ENCODE measurements at places on chromosomes 4 and X.

DNA sequence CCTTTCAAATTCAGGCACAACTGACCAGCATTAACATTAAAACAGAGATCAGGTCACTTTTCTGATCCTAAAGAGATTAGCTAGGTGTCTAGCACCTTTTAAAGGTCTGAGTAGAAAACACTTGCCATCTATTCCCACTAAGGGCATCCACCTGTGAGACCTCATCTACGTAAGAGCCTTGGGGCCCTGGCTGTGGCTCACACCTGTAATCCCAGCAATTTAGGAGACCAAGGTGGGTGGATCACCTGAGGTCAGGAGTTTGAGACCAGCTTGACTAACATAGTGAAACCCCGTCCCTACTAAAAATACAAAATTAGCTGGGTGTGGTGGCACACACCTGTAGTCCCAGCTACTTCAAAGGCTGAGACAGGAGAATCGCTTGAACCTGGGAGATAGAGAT, 11.8 kb downstream of the TBC1D9 start:
- no peak overlapping the region for H3K4me3 ChIP-seq
- H3K27ac ChIP-seq, result no peak overlapping the region
- DNase-seq, result no peak
- no peaks in the 10 kb centered on the region for H3K36me3 ChIP-seq

DNA sequence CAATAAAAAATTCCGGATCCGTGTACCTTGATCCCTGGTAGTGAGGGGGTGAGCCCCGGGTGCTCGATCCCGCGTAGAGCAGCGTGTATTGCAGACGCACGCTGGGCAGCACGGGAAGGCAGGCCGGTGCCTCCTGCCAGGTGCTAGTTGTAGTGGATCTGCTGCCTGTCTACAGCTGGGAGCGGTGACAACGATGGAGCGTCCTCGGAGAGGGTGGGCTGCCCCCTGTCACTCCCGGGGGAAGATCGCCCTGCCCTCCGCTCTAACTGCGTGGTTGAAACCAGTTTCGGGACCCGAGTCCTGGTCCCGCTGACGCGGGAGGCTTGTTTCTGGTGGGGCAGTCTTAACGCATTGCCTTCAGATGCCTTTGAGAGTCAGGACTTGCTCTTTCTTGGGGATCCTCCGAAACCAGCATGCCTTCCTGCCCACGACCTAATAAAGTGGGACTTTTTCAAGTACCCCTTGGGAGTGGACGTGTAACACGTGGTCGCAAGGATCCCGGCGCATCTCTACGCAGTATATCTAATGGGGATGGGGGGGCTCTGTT, 2.7 kb upstream of the NKX6-1 start:
- peaks cover 12% of the 10 kb centered on the region for H3K4me1 ChIP-seq
- H3K27me3 ChIP-seq, result peaks cover 78% of the 10 kb centered on the region
- no peak overlapping the region for H3K27ac ChIP-seq
- no peak for DNase-seq
- peaks cover 3% of the 10 kb centered on the region for H3K36me3 ChIP-seq

- no peak overlapping the region for H3K27ac ChIP-seq
- H3K27me3 ChIP-seq, result no peaks in the 10 kb centered on the region
- no peak overlapping the region for H3K4me3 ChIP-seq
- DNase-seq, result no peak
- H3K4me1 ChIP-seq, result no peaks in the 10 kb centered on the region
These were observed 589.7 kb downstream of the SPRY1 start for GRCh38 chr4:123986268-123986798.

DNA sequence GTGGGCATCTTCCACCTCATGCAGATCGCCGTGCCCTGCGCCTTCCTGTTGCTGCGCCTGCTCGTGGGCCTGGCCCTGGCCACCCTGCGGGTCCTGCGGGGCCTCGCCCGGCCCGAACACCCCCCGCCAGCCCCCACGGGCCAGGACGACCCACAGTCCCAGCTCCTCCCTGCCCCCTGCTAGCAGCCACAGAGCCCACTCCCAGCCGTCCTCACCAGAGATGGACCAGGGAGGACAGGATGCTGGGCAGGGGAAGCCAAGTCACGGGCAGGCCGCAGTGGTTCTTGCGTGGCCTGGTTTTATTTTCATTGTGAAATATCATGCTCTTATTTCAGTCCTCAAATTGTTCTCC, 15.1 kb downstream of the DGKQ start:
- H3K4me3 ChIP-seq, result no peak overlapping the region
- no peak for DNase-seq
- no peaks in the 10 kb centered on the region for H3K27me3 ChIP-seq
- no peaks in the 10 kb centered on the region for H3K4me1 ChIP-seq

DNA sequence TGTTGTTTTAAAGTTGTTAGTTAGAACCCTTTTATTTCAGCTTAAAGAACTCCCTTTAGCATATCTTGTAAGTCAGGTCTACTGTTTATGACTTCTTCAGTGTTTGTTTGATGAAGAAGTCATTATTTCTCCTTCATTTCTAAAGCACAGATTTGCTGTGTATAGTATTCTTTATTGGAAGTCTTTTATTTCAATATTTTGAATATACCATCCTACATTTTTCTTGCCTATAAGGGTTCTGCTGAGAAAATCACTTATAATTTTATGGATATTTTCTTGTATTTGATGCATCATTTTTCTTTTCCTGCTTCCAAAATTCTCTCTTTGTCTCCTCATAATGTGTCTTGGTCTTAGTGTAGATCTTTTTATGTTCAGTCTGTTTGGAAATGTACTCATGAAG, 134.5 kb downstream of the CPXCR1 start:
- no peak overlapping the region for H3K4me3 ChIP-seq
- no peaks in the 10 kb centered on the region for H3K4me1 ChIP-seq
- H3K27ac ChIP-seq, result no peak overlapping the region
- DNase-seq, result no peak
- no peaks in the 10 kb centered on the region for H3K27me3 ChIP-seq

DNA sequence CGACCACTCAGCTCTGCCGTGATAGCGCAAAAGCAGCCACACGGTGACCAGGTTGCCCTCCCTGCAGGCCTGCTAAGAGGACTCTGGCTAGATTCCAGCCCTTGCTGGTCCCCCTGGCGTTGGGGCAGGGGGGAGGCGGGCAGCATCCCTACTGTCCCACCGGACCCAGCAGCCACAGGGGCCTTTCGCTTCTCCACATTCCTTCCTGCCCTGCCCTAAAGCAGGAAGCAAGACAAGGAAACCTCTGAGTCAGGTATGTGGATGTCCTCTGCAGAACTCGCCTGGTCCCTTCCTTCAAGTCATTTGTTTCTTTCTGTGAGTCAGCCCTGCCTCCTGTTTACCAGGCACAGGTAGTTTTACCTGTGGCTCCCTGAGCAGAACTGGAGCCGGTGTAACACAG, 60.2 kb upstream of the CLDN34 start:
- H3K36me3 ChIP-seq, result no peaks in the 10 kb centered on the region
- DNase-seq, result no peak

GRCh38 chr4:89562746-89563145, 255.1 kb upstream of the GPRIN3 start:
- peaks cover 23% of the 10 kb centered on the region for H3K27me3 ChIP-seq
- H3K36me3 ChIP-seq, result no peaks in the 10 kb centered on the region
- DNase-seq, result no peak

GRCh38 chr4:99998062-99998867, 48.2 kb upstream of the H2AZ1 start:
- H3K36me3 ChIP-seq, result no peaks in the 10 kb centered on the region
- peaks cover 3% of the 10 kb centered on the region for H3K4me1 ChIP-seq
- no peak overlapping the region for H3K27ac ChIP-seq
- no peaks in the 10 kb centered on the region for H3K27me3 ChIP-seq

DNA sequence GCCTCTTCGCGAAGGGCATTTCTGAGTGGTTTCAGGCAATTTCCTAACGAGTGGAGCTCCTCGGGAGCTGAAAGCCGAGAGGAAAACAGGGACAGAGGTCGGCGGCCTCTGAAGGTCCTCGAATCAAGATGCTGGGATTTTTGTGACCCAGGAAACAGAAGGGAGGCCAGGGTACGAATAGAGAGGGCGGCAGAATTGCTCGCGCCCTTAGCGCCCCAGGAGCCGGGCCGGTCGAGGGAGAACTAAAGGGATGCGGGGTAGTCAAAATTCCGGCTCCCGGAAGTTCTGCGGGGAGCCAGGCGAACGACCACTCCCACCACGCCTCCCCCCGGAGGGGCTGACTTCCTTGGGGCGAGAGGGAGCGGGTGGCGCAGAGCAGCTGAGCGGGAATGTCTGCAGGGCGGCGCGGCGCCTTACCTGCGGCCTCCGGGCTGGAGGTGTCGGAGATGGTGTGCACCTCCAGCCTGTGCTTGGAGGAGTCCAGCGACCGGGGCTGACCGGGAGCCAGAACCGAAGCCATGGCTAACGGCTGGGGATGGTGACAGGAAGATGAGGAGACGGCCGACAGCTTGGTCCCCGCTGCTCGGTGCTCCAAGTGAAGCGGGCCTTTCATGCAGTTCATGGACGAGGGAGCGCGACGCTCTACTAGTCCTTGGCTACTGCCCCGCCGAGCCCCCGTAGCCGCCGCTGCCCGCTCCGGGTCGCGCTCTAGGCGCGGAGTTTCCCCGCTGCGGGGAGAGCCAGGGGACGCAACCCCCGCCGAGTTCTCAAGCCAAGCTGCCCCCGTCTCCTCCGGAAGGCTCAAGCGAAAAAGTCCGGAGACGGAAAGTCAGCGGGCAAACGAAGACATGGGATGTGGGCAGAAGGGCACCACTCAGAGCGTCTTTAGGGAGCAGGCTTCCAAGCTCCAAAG, 782 bp downstream of the PITX2 start:
- peaks cover 8% of the 10 kb centered on the region for H3K36me3 ChIP-seq
- peak overlapping the region; percentile 38 for H3K4me3 ChIP-seq
- H3K4me1 ChIP-seq, result no peaks in the 10 kb centered on the region
- peaks cover 98% of the 10 kb centered on the region for H3K27me3 ChIP-seq
- DNase-seq, result no peak

DNA sequence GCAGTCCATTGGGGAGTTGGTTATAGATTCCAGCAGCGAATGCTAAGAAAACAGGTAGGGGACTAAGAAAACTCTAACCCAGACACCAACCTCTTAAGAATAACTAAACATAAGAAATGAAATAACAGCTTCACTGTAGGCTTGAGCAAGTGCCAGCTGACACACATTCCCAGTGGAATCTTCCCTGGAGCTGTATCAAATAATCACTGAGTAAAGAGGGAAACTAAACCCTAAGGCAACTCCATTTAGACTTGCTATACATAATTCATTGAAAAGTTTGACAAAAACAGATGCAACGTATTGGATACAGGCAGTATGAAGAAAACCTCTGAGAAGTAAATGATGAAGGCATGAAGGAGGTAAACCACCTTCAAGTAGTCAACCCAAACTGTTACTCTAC, 293.5 kb downstream of the OPHN1 start:
- no peak overlapping the region for H3K27ac ChIP-seq
- no peak overlapping the region for H3K4me3 ChIP-seq
- H3K4me1 ChIP-seq, result no peaks in the 10 kb centered on the region
- H3K27me3 ChIP-seq, result no peaks in the 10 kb centered on the region
- DNase-seq, result no peak

DNA sequence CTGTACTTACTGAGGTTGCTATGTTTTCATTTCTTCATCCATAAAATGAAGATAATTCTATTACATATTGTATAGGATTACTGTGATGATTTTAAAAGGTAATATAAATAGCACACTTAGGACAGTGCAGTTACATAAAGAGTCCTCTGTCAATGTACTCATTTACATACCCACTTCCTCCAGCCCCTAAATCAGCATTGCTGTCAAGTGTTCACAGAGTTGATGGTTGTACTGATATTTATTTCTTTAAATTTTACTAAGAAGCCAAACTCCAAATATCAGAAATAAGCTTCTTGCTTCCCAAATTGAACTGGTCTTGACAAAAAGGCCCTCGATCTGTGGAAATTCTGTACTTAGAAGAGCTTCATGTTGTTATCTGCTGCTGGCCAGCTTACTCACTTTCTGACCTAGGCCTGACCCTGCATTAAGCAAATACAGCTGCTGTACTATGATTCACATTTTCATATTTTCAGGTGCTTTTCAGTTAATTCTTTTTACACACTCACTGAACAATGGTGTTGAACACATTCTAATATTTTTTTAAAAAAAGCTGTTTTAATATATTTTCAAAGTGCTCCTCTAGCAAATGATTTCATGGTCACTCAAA, 259.6 kb downstream of the UNC5C start:
- H3K27ac ChIP-seq, result no peak overlapping the region
- no peak overlapping the region for H3K4me3 ChIP-seq
- H3K27me3 ChIP-seq, result no peaks in the 10 kb centered on the region
- no peak for DNase-seq
- peaks cover 15% of the 10 kb centered on the region for H3K4me1 ChIP-seq

GRCh38 chr4:94766856-94767255, 9.1 kb downstream of the BMPR1B start:
- no peak overlapping the region for H3K27ac ChIP-seq
- H3K4me1 ChIP-seq, result no peaks in the 10 kb centered on the region
- no peaks in the 10 kb centered on the region for H3K36me3 ChIP-seq
- no peak for DNase-seq
